AG09309 (cell line): ENCODE measurements at places on chromosomes 6 and 20.

GRCh38 chr6:52574709-52575501 is 2.0 kb downstream of the TRAM2 start:
- DNase-seq, result no peak

- DNase-seq, result no peak
These were observed 100.5 kb downstream of the CDH4 start for GRCh38 chr20:61352346-61353260.

DNA sequence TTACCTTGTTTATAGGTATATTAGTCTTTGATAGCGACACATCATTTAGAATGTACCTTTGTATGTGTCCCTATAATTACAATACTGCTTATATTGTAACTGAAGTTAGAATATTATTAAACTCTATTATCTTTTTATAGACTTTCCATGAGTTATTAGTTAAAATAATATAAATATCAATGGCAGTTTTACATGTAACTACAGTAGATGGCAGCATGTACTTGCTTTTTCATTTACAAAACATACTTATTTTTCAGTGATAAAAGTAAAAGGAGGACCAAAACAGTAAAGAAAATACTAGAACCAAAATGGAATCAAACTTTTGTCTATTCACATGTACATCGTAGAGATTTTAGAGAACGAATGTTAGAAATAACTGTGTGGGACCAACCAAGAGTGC is 364.3 kb downstream of the RIMS1 start:
- no peak for DNase-seq

GRCh38 chr6:93036835-93037234 is 382.5 kb downstream of the EPHA7 start:
- no peak for DNase-seq

DNA sequence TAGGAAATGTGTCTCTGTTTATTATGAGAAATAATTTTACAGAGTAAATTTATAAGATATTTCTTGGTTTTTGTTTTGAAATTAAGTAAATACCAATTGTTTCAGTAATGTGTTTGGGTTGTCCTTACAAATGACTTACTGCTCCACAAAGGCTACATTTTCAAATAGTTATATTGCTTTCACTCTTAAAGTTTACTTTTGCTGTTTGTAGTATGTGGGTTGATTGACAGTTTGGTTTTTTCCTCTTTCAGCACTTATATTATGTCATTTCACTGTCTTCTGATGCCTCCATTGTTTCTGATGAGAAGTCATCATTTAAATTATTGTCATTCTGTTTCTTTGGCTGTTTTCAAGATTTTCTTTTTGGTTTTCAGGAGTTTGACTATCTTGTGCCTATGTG is 34.9 kb upstream of the SUMO4 start:
- DNase-seq, result no peak

DNA sequence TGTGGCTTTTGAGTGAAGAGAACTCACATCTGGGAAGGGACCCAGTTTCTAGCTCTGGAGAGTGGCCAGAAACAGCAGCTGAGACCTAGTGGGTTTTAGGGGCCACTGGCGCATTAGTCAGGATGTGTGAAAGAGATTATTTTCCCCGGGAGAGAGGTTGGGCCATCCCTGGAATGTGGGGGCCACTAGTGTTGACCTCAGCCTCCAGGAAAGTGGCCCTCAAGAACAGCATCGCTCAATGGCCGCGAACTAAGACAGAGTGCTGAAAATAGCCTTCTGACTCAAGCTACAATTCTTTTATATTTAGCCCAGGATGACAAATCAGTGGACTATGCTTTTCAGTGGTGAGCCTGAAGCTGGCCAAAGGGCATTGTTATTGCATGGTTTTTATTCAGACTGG is 210.4 kb upstream of the RNF24 start:
- DNase-seq, result peak; percentile 96

DNA sequence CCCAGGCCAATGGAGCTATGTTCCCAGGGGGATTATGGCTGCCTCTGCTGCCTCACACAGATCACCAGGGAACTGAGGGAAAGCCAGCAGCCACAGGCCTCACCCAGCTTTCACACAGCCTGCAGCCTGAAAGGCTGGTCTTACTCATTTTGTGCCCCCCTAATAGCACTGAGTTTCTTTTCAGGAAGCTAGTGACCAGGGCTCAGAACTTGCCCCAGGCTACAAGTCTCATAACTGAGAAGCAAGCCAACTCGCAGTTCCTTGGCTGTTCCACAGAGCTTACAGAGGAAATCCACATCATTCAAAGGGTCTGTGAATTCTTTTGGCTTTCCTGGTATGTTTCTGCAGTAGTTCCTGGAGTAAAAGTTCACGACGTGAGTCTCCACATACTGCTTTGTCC is 524.8 kb upstream of the GJE1 start:
- DNase-seq, result no peak

DNA sequence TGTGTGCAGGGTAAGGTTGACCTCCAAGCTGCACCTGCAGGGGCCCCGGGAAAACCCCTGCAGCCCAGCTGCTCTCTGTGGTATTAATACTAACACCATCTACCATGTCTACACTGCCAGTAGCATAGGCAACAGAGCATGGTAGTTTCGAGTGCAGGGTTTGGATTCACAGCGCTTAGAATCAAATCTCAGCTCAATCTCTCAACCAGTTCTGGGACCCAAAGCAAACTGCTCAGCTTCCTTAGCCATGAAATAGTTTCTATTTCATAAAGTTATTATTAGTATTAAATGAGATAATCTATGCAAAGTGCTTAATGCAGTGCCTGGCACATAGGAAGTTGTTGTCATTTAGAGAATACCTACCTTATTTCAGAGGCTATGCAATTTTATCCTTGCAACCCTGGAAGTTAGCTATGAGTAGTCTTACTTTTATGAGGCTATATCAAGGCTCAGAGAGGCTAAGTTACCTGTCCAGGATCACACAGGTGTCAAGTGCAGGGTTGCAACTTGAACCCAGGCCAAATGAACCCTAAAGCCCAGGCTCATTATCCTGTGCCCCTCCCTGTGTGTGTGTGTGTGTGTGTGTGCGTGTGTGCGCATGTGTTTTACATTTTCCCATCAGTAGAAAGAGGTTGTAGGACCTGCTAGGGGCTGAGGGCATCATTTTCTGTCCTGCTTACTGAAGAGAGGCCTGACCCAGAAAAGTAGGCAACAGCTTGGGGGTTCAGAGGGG is 27.6 kb upstream of the MRPS18A start:
- no peak for DNase-seq

GRCh38 chr6:158835616-158836221 is 16.6 kb upstream of the EZR start:
- no peak for DNase-seq

DNA sequence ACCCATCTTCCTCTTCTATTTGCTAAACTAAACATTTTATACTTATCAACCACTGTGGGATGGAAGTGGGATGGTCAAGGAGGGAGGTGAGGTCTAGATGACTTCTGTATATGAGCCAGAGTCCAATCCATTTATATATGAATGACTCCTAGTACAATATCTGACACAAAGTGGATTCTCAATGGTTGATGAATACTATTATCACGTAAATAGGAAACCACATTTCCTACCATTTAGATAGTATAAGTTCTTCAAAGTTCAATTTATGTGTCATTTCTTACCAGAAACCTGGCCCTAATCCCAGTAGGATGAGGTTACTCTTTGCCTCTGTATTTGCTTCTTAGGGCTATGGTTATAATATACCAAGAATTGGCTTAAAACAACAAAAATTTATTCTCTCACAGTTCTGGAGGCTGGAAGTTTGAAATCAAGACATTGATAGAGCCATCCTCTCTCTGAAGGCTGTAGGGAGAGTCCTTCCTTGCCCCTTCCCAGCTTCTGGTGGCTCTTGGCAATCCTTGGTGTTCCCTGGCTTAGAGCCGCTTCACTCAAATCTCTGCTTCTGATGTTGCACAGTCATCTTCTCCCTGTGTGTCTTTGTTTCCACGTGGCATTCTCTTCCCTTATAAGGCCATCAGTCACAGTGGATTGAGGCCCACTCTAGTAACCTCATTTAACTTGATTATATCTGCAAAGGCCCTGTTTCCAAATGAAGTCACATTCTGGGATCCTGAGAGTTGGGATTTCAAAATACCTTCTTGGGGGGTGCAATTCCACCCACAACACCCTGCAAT is 41.0 kb upstream of the RAB23 start:
- DNase-seq, result peak; percentile 89

DNA sequence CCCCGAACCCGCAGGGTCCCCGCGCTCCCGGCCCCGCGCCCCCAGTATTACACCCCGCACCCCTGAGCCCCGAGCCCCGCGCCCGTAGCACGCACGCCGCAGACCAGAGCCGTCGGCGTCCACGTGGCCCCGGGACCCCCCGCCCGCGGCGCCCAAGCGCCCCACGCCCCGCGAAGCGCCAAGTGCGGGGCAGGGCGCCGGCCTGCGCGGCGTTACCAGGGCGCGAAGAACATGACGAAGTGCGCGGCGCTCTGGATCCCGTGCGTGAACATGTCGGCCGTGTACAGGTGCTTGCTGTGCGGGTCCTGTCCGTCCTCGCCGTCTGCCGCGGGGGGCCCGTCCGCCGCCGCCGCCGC is 312 bp downstream of the TXNDC5 start:
- DNase-seq, result no peak

DNA sequence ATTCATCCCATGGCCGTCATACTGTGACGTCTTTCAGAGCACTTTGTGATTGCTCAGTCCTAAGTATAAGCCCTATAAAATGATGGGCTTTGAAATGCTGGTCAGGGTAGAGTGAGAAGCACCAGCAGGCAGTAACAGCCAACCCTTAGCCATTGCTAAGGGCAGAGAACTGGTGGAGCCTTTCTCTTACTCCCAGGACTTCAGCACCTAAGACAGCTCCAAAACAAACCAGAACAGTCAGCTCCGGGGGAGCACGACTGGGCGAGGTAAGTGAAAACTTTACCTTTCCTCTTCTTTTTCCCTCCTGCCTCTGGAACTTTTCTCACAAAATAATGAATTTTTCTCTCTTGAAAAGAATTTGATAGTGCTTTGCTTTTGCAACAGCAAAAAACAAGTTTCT is at the start of gene VIP:
VIP (plus strand) TSS at position 104 of the 400 bp plus-strand sequence. CDS start 1,381 bp downstream, outside the sequence.
- peak; percentile 4 for DNase-seq

DNA sequence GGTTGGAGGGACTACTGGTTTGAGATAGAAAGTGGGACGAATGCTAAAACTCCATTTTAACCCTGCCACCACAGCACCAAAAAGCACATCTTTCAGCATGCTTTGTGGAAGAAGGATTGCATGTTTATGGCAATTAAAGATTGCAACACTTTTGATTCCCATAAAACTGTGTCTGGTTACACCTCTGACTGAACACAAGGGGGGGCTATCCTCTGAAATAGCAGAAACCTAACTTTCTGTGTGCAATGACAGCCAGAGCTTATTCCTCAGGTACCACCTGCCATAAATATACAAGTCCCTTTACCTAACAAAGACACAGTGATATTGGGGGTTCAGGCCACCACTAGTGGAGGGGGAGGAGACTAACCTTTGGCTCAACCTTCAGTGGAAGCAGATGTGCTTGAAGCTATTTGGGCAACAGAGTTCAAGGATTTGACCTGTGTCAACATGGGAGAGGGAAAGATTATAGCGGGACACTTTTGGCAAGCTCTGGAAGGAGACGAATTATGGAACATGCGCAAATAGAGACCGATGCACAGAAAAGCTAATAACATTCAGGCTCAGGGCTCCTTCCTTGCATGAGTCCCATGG is 9.6 kb upstream of the PLG start:
- no peak for DNase-seq

GRCh38 chr6:25222006-25222678 is 57.0 kb upstream of the CARMIL1 start:
- DNase-seq, result no peak

DNA sequence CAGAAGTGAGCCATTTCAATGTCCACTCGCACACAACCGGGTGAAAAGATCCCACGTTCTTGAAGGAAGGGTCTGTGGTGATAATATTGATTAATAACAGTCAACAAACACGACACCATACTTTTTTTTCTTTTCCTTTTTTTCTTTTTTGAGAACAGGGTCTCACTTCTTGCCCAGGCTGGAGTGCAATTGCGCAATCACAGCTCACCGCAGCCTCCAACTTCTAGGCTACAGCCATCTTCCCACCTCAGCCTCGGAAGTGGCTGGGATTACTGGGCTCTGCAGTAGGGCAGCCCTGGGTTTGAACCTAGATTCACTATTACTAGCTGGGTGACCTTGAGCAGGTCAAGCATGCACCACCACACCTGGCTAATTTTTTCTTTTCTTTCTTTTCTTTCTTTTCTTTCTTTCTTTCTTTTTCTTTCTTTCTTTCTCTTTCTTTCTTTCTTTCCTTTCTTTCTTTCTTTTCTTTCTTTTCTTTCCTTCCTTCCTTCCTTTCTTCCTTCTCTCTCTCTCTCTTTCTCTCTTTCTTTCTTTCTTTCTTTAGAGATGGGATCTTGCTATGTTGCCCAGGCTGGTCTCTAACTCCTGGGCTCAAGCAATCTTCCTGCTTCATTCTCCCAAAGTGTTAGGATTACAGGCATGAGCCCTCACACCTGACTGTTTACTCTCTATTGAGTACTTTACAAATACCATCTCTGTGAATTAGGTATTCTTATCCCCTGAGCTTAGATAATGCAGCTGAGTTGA is 123.9 kb downstream of the SNX5 start:
- no peak for DNase-seq

GRCh38 chr20:34538671-34539123 is 19.8 kb upstream of the MAP1LC3A start:
- DNase-seq, result peak; percentile 40

GRCh38 chr6:169190144-169190584 is 63.5 kb downstream of the THBS2 start:
- peak; percentile 98 for DNase-seq

DNA sequence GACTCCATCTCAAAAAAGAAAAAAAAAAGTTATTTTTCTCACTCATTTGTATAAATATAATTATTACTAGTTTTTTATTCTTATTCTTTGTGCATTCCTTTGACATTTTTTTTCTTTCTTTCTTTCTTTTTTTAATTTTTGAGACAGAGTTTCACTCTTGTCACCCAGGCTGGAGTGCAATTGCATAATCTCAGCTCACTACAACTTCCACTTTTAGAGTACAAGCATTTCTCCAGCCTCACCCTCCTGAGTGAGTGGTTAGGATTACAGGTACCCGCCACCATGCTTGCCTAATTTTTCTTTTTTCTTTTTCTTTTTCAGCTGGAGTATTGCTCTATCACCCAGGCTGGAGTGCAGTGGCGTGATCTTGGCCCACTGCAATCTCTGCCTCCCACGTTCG is 51.4 kb upstream of the JARID2 start:
- no peak for DNase-seq

GRCh38 chr20:46583411-46584214 is 33.2 kb upstream of the OCSTAMP start:
- DNase-seq, result no peak

GRCh38 chr20:51348876-51349275 is 193.6 kb downstream of the NFATC2 start:
- no peak for DNase-seq

GRCh38 chr6:88933521-88933920 is 29.9 kb downstream of the RNGTT start:
- DNase-seq, result no peak
